ENCODE measurements at places on chromosomes 1 and 21.
A peak's percentile ranks its signal among the peaks of the same experiment; 100 is the strongest.

GRCh38 chr1:64969305-64970046 lies 3.1 kb upstream of the JAK1 start:
- no peak for DNase-seq

DNA sequence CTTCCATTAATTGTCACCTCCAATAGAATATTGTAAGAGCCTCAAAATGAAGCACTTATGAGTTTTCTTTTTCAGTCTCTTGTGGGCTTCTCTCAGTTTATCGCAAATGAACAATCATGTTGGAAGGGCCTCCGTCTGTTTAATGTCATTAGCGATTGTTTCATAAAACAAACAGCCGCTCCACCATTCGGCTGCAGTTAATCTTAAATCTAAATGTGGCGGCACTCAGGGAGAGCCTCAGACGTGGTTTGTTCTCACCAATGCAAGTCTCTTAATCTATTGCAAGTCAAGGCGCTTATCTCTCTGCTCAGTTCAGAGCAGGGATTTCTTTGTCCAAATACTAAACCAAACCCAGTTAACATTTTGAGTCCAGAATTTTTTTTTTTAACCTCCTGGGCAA lies 34.9 kb upstream of the ESRRG start:
- DNase-seq: no peak

DNA sequence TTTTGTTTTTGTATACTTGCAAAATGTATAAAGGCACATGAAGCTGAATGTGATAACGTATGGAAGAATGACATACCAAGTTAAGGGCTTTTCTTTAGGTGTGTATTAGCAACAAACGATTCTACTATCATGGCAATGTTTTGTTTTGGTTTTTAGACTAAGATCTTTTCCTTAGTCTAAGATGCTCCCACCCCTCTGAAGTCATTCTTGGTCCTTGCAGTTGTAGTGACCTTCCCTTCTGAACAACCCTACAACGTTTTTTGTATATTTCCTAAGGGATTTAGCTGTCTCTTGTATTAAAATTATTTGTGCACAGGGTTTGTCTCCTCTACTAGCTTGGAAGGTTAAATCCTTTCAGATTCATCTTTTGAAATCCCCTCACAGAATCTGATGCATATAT lies 61.0 kb downstream of the SPAG17 start:
- no peak for DNase-seq

- DNase-seq: no peak
Measured at GRCh38 chr1:114181356-114181755, 27.7 kb upstream of the SYT6 start.

DNA sequence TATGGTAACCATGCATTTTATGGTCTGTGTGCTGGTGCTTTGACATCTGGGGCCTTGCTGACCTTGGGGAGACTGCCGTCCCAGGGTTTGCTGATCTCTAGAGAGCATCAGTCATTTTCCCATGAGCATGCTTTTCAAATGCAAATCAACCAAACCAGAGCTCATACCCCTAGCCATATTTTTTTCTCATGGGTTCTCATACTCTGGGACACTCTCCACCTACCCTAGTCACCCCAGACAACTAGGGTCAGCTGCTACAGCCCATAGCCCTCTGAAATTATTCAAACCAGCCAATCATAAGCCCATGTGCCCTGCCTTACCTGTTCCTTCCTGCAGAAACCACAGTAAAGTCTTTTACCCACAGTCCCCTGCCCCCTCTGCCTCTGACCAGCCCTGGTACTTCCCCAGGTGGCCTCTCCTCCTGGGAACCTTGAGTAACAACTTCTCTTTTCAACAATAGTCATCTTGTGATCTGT lies 132.0 kb downstream of the MAP3K21 start:
- DNase-seq: no peak

DNA sequence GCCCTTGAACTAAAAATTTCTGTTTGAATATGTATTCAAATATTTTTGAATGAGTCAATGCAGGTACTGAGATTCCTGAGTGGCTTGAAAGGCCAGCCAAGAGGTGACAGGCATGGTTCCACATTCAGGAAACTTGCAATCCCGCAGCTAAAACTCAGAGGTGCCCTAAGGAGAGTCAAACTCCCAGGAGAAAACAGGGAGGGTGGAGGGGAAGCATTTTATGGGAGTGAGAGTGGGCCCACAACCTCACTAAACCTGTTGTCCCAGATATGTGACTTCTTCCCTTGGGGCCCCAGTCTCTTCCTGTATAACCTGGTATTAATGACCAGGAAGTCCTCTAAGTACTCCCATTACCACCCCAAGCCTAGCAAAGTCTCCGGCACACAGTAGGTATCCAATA lies 189.6 kb downstream of the PLPP3 start:
- no peak for DNase-seq

- DNase-seq: no peak
Measured at GRCh38 chr1:189141056-189141455, 1336.6 kb downstream of the BRINP3 start.

GRCh38 chr1:214012418-214012817 lies 24.6 kb downstream of the PROX1 start:
- no peak for DNase-seq

DNA sequence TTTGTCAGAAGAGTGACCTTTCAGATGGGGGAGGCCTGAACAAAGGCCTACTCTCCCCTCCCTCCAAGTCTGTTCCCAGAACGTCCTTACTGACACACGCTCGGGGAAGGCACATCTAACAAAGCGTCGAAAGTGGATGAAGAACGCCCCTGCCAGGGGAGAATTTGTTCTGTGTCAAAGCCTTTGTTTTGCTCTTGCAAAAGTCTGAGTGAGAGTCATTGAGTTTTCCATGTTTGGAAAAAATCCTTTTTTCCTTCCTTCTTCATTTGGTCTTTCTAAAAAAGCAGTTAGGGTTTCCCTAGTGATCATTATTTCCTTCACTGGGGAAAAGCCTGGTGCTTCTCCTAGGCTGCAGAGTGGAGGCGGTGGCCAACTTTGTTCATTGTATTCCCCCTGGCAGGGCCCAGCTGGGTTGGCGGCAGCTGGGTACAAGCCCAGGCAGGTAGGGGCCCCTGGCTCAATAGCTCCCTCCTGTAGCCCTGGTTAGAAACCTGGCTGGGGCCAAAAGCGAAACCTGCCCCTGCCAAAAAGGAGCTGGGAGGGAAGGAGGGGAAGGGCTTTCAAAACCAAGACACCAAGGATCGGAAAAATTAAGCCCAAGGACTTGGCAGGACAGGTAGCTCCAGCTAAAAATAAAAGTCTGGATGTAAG lies 81.1 kb downstream of the ITPKB start:
- DNase-seq: peak; percentile 19

- DNase-seq: no peak
Measured at GRCh38 chr1:53061123-53061858, 722 bp upstream of the PODN start.

- no peak for DNase-seq
Measured at GRCh38 chr1:84311296-84311695, 9.8 kb downstream of the SAMD13 start.

GRCh38 chr1:244186372-244186771 lies 135.3 kb downstream of the ZBTB18 start:
- no peak for DNase-seq

- DNase-seq: no peak
Measured at GRCh38 chr1:84020151-84020550, 21.2 kb upstream of the TTLL7 start.

GRCh38 chr1:1434131-1434823 lies 1.2 kb upstream of the VWA1 start:
- no peak for DNase-seq

GRCh38 chr1:30699762-30700161 lies 23.6 kb downstream of the MATN1 start:
- DNase-seq: no peak

DNA sequence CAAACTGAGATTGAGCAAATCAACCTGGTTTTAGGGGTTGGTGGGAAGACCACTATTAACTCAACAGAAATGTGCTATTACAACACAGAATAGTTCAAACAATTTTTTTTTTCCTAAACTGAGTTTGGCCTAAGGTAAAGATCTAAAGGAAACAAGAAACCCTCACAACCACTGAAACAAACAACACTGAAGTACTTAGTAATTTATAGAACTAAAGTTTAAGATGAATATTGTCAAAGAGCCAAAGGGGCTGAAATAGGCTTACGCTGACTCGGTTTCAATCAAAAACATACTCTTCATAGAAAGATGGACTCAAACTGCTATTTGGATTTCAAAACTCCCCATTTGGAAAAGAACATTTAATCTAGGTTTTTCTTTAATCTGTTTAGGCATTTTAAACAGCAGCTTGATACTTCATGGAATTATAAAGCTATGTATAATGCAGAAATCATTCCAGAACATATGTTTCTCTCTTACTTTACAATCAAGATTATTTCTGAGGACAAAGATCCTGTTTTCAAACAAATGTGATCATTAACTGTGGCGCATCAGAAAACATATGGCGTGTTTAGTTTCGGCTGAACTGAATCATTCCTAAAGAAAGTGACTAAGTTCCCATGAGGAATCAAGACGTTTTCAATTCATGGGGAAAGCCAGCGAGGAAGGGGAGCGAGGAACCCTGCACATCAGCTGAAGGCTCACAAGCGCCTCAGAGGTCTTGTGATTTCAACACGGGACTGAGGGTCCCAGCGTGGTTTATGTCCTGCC lies 62.7 kb downstream of the SYT6 start:
- no peak for DNase-seq

GRCh38 chr1:98049370-98050135 lies 128.7 kb upstream of the DPYD start:
- peak; percentile 89 for DNase-seq

- DNase-seq: no peak
Measured at GRCh38 chr1:109942434-109942833, 31.8 kb downstream of the CSF1 start.

Data from NCI-H524 (cell line).